ENCODE measurements at places on chromosomes 11 and 22. TPM values are rescaled to one million over a fixed set of nuclear protein-coding genes. Genes with fewer than 3 reads are reported as not detected.

The PAK1 gene
- 56.8 TPM for total RNA-seq

DNA sequence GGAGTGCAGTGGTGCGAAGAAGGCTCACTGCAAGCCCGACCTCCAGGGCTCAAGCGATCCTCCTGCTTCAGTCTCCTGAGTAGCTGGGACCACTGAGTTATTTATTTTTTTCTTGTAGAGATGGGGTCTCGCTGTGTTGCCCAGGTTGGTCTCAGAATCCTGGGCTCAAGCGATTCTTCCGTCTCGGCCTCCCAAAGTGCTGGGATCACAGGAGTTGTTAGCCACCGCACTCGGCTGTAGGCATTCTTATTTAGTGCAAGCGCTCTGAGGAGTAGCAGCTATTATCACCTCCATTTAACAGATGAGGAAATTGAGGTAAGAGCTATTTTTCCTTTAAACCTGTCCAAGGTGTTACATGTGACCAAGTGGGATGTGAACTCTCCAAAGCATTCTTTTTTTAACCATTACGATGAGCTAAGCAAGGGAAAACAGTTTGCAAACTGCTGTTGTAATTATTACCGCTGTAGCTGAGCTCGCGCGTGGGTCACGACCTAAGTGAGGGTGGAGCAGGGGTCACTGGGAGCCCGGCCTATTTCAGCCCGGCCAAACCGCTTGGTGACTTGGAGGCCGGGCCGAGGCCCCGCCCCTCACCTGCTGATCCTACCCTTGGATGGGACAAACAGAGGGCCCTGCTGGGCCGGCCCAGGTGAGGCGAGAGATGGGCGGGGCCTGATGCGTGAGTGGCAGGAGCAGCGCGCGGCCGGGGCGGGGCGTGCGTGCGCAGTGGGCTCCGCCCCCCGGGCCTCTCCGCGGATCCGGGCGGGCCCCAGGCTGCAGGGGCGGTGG is 449 bp upstream of the KREMEN1 start:
- peak; percentile 92 for DNase-seq

DNA sequence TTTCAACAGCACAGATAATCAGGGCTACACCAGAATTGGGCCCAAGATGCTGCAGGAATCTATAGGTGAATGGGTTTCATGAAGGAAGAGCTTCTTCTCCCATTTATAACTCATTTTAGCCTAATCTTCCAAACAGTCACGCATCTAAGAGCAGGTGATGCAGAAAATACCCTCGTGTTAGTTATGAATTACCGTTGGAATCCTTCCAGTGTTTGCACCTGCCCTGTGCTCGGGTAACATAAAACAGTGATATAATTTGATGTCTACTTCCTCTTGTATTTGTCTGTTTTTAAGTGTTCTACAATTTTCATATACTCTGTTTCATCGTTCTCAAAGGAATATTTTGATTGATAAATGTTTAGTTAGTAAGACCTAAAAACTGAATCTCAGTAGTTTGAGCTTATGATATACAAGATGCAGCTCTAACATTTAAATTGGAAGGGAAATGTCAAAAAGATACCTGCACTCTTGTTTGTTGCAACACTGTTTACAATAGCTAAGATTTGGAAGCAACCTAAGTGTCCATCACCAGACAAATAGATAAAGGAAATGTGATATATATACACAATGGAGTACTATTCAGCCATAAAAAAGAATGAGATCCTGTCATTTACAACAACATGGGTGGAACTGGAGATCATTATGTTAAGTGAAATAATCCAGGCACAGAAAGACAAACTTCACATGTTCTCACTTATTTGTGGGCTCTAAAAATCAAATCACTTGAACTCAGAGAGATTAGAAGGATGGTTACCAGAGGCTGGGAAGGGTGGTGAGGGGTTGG is 42.1 kb downstream of the PPARA start:
- DNase-seq = no peak

DNA sequence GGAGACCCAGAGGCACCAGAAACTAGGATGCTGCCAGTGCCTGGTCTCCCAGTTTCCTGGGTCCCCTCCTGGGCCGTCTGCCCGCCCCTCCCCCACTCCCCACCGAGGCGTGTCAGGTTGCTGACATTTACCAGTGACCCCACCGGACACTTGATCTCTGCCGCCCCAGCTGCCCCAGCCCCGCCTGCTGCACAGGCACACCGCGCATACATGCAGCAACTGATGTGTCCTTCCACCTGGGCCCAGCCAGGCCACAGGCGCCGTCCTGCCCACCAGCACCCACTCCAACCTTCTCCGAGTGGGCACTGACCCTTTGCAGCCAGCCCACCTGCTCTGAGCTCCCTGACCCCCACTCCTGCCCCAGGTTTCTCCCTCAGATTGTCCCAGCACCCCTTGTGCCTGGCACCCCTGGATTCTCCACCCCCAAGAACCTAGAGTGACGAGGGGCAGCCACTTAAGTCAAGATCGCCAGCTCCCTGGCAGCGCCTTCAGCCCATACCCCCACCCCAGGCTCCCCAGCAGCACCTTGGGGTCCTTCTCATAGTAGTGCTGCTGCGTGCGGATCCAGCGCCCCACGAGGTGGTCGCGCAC is 548 bp downstream of the PYGM start:
- no peak for DNase-seq

GRCh38 chr22:46122511-46122971 is 27.8 kb upstream of the PPARA start:
- peak; percentile 74 for DNase-seq

- no peak for DNase-seq
Observed at GRCh38 chr22:37640591-37641560, 1.4 kb downstream of the SH3BP1 start.
